Activated CD4-positive, CD25-positive, alpha-beta regulatory T cell treated with anti-CD3 and anti-CD28 coated beads, Interleukin-2, amount 50 U/mL, for 24 hours (primary cell): ENCODE measurements at places on chromosomes 6 and 20.

DNA sequence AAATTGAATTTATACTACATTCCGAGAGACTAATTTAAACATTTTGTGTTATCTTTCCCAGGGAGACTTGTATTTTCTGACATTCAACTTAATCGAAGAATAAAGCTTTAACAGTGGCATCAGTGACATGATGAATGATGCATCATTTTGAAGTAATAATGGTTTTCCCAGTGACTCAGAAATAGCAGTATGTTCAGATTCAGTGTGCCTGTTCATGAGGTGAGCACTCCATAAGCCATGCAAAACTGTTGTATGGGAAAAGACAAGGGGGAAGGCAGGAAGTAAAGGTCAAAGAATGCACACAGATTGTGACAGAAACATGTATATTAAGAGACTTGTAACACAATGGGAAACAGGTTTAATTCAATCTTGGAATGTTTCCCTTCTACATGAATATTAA, 1348.2 kb upstream of the GJE1 start:
- no peak for ATAC-seq

- peak; percentile 46 for ATAC-seq
Measured at GRCh38 chr6:128327890-128328289, 192.5 kb downstream of the PTPRK start.

GRCh38 chr20:33124994-33125393, 43.0 kb upstream of the BPIFA2 start:
- ATAC-seq: no peak

DNA sequence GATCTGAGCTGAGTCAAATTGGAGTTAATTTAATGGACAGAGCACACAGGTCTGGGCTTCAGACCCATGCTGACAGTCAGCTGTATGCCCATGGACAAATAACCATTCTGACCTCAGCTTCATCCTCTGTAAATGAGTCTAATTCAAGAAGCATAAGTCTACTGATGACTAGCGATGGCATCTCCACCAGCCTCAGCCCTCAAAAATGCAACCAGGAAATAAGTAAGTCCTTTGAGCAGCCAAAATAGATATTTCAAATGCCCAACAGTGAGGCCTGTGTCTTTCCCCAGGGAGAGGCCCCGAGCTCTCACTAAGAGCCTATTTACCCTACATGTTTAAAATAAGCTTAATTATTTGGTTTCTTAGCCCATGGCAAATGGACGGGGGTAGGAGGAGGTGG, 114.2 kb upstream of the MTHFD1L start:
- no peak for ATAC-seq

DNA sequence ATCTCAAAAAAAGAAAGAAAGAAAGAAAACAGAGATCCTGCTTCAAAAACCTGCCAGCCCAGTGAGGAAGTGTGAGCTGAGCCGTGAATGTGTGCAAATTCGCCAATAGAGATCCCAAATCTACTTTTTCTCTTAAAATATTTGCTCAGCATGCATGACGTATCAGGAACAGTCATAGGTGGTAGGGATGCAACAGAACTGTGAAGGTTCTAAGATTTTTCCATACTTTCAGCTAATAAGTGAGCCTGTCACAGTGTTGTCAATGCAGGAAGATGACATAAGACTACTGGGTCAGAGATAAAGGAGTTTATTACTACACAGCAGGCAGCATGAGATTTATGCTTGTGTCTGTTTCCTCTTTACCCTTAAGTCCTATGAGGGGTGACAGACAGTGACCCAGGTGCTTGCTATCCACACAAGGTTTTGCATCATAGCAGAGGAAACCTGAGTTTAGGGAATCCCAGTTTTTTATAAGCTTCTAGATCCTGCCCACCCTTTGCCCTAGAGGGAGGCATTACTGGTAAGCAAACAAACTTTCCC, 273.4 kb downstream of the BMP7 start:
- ATAC-seq: no peak

GRCh38 chr6:3195695-3196497, 31.6 kb downstream of the TUBB2B start:
- ATAC-seq: no peak

DNA sequence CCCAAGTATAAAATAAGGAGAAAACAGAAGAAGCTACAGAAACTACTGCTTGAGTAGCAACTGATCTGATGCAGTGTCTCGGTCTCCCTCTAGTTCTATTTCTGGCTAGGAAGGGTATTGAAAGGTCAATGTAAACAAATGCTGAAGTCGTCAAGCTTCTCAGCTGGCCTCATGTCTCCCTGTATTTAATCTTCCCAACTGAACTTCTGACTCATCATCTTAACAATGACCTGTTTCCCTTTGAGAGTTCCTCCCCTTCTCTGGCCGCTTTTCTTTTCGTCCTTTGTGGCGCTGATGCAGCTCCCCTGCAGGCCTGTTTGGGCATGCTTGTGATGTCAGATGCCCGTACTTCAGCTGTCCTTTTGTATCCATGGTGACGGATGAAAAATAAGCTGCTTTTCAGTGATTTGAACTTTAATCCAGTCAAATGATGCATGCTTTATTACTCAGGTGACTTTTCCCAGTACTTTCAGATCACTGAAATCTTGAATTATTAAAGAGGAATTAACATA, 7.8 kb upstream of the LCA5 start:
- ATAC-seq: no peak

DNA sequence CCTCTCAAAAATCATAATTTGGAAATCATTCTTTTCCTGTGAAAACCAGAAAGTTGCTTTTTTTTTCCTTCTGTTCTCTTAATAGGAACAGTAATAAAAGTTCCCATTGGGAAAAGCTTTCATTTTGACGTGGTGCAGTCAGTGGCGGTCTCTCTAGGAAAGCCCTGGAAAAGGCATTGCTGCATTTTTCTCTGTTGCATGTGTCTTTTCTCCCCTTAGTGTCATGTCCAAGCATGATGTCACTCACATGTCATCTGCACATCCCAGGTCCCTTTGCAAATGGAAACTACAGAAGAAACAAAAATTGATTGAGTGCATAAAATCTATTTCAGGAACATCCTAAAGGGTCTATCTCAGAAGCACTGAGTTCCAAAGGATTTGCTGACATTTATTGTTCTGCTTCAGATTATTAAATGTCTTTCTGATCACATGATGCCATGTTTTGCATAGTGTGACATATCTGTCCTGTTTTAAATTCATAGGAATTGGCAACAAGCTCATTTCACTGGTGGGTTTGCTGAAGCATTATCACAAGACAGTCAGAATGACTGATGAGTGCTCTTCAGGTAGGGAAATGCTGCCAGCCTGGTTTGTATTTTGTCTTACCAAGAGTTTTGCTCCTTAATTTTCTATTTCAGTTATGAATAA, 208.7 kb downstream of the SOX4 start:
- ATAC-seq: no peak

- no peak for ATAC-seq
Measured at GRCh38 chr6:54892831-54893230, 46.3 kb downstream of the FAM83B start.

GRCh38 chr6:44704240-44705150, 317.0 kb downstream of the CDC5L start:
- peak; percentile 55 for ATAC-seq

- peak; percentile 86 for ATAC-seq
Measured at GRCh38 chr6:169654598-169655391, 47.0 kb downstream of the WDR27 start.

- no peak for ATAC-seq
Measured at GRCh38 chr6:137700161-137700560, 166.9 kb upstream of the TNFAIP3 start.

- no peak for ATAC-seq
Measured at GRCh38 chr20:58523971-58524315, 8.7 kb upstream of the APCDD1L start.

DNA sequence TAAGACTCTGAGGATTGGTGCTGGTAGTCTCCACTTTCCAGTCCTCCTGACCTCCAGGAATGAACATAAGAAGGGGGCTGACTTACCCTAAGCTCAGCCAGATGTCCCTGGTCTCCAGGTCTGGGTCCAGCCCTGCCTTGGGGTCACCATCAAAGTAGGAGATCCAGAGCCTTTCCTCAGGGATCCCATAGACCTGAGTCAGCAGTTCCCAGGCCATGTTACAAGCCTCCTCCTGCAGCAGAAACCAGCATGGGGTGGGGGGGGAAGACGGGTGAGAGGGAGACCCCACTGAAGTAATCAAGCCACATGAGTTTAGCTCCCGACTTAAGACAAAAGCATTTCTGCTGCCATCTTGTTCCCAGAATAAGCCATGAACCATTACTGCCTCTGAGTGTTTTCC, 1.8 kb downstream of the AARS2 start:
- no peak for ATAC-seq

DNA sequence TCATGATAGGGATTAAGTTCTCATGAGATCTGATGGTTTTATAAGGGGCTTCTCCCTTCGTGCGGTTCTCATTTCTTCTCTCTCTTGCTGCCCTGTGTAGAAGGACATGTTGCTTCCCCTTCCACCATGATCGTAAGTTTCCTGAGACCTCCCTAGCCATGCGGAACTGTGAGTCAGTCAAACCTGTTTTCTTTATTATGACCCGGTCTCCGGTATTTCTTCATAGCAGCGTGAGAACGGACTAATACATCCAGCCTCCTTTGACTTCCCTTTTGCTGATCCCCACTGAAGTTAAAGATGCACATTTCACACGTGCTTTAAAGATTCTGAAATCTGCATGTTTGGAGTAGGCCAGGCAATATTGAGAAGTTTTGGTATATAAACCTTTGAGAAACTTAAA, 543.1 kb downstream of the PRKN start:
- ATAC-seq: no peak

DNA sequence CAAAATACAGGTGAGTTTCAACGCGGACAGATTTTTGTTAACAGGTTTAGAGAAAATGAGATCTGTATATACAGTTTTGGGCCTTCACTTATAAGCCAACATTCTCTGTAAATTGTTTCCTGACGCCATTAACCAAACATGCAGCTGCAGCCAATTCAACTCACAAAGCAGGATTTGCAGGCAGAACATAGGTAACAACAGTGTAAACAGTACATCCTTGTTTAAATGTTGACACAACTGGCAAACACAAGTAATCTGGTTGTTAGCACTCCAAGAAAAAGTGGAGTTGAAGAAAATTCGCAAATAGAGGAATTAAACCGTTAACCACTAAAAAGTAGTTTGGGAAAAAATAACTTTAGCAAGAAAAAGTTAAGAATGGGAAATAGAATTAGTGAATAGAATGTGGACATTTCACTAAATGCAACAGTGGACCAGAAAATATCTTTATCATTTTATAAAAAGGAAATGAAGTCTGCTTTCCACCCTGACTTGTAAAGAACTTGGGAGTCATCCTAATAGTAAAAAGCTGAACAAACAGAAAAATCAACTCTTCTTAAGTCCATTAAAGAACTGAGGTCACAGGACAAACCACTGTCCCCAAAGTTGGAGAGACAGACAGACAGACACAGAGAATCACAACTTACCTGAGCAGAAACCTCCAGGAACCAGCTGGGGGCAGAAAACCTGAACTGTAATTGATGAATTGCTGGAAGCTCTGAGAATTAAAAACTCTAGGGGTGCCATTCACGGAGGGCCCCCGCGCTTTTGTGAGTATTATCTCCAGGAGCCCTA, 10.1 kb downstream of the SMIM28 start:
- ATAC-seq: no peak

GRCh38 chr6:112043032-112044007, 10.6 kb upstream of the CCN6 start:
- peak; percentile 90 for ATAC-seq

DNA sequence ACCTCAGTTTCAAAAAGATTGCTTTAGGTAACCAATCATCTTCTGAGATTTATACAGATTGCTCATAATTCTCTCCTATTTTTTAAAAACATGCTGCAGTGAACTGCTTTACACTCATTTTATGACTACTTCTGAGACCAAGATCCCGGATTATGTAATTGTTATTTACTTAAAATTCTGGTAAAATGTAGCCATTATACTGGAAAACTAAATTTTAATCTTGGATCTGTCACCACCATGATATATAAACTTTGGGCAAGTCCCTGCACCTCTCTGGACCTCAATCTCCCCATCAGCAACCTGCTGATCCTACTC, 477 bp upstream of the PROCR start:
- ATAC-seq: no peak

DNA sequence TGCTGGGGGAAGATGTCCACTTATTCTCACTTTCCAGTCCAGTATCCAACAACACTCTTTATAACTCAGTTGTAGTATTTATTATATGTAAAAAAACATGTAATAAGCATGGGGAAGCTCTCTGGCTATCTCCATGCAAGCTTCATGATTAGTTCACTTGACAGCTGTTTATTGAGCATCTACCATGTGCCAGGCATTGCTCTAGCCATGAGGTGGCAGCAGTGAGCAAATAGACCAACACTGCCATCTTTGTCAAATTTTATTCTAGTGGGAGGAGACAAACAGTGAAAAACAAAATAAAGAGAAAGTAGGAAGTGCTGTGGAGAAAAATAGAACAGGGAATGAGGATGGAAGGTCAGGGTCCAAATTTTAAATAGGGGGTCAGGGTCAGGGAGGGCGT, 131.8 kb downstream of the CFAP61 start:
- ATAC-seq: no peak

DNA sequence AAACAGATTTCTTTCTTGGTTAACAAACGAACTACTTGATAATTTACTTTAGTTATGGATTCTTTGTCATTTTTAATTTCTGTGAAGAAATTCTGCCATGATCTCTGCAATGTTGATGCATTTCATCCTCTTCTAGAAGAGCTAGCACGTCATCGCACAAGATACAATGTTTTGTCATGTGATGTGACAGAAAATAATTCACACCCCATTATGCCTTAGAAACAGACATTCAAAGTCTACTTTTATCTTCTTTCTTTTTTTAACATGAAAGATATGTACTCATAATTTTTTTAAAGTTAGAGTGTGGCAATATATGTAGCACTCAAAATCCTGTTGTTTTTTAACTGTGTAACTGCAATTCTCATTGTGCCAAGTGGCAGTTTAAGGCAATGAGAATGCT, 39.6 kb upstream of the NELFCD start:
- no peak for ATAC-seq

DNA sequence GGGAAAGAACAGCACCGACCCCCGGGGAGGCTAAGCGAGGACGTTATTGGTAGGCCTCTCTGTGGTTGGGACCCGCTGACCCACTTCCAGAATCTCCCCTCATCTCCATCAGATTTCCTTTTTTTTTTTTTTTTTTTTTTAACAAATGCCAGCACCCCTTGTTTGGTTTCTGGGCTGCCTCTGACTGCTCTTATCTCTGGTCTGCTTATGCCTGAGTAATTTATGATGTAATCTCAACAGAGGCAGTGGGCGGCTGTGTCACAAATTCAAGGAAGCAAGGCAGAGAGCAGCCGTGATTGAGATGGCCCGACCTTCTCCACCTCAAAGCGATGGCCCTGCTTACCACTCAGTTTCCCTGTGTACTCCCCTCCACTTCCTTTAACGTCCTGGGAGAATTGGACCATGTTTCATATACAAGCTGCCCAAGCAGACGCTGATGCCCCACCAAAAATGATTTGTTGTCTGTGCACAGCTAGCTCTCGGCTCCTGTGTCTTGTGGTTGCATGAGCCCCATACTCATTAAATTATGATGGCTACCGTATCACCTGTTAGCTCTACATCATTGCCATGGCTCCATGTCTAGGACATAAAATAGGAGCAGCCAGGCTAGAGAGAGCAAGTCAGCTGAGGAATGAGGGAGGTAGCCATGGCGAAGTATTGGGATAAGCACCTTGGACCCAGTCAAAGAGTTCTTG, 98.1 kb downstream of the ZNF217 start:
- no peak for ATAC-seq
